B cell (primary cell): ENCODE measurements at places on chromosomes 2 and 18.

GRCh38 chr2:152336854-152337510 lies 2.0 kb downstream of the FMNL2 start:
- H3K4me3 ChIP-seq = no peak overlapping the region
- no peaks in the 10 kb centered on the region for H3K27me3 ChIP-seq
- no peaks in the 10 kb centered on the region for H3K36me3 ChIP-seq

GRCh38 chr2:240851078-240851991 lies 17.3 kb upstream of the AGXT start:
- no peaks in the 10 kb centered on the region for H3K4me1 ChIP-seq
- peak; percentile 84 for DNase-seq
- H3K36me3 ChIP-seq = no peaks in the 10 kb centered on the region
- H3K4me3 ChIP-seq = no peak overlapping the region

GRCh38 chr2:134139611-134140010 lies 114.3 kb upstream of the MGAT5 start:
- H3K4me3 ChIP-seq = no peak overlapping the region
- peaks cover 16% of the 10 kb centered on the region for H3K36me3 ChIP-seq
- no peak for DNase-seq
- no peak overlapping the region for H3K27ac ChIP-seq

- H3K27ac ChIP-seq = no peak overlapping the region
- H3K27me3 ChIP-seq = peaks cover 12% of the 10 kb centered on the region
- no peak overlapping the region for H3K4me3 ChIP-seq
- DNase-seq = no peak
- H3K4me1 ChIP-seq = peaks cover 14% of the 10 kb centered on the region
- no peaks in the 10 kb centered on the region for H3K36me3 ChIP-seq
These were observed 13.5 kb downstream of the TMEM198 start for GRCh38 chr2:219557320-219557719.

GRCh38 chr2:42942214-42942989 lies 150.0 kb upstream of the HAAO start:
- H3K27me3 ChIP-seq = no peaks in the 10 kb centered on the region
- H3K27ac ChIP-seq = no peak overlapping the region
- peaks cover 8% of the 10 kb centered on the region for H3K4me1 ChIP-seq

GRCh38 chr2:161824226-161824625 lies 200.0 kb downstream of the SLC4A10 start:
- no peaks in the 10 kb centered on the region for H3K27me3 ChIP-seq
- H3K27ac ChIP-seq = no peak overlapping the region
- no peaks in the 10 kb centered on the region for H3K4me1 ChIP-seq
- no peak overlapping the region for H3K4me3 ChIP-seq
- H3K36me3 ChIP-seq = no peaks in the 10 kb centered on the region

DNA sequence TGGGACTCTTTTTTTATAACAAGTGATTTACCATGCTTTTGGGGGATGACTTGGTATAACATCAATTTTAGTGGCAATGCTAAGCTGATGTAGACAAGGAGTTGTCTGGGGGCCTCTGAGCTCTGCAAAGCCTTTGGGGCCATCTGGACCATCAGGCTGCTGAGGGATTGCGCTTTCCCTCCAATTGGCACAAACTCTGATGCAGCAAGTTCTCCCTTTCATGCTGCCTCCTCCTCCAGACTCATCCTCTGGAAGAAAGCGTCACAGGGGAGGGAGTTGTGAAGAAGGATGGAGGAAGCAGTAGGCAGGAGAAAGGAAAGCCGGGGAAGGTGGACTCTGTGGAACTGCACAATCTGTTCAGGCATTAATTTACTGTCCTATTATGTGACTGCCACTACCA lies 10.2 kb upstream of the FAP start:
- H3K27me3 ChIP-seq = no peaks in the 10 kb centered on the region
- no peak overlapping the region for H3K27ac ChIP-seq
- H3K36me3 ChIP-seq = no peaks in the 10 kb centered on the region
- no peak overlapping the region for H3K4me3 ChIP-seq

GRCh38 chr2:74764429-74765272 lies 69.3 kb upstream of the HK2 start:
- no peaks in the 10 kb centered on the region for H3K27me3 ChIP-seq
- no peaks in the 10 kb centered on the region for H3K36me3 ChIP-seq
- H3K27ac ChIP-seq = no peak overlapping the region
- H3K4me3 ChIP-seq = no peak overlapping the region

- no peak overlapping the region for H3K4me3 ChIP-seq
- no peak overlapping the region for H3K27ac ChIP-seq
- H3K27me3 ChIP-seq = no peaks in the 10 kb centered on the region
- no peaks in the 10 kb centered on the region for H3K36me3 ChIP-seq
- DNase-seq = no peak
These were observed 2.2 kb downstream of the NEDD4L start for GRCh38 chr18:58046093-58046793.

DNA sequence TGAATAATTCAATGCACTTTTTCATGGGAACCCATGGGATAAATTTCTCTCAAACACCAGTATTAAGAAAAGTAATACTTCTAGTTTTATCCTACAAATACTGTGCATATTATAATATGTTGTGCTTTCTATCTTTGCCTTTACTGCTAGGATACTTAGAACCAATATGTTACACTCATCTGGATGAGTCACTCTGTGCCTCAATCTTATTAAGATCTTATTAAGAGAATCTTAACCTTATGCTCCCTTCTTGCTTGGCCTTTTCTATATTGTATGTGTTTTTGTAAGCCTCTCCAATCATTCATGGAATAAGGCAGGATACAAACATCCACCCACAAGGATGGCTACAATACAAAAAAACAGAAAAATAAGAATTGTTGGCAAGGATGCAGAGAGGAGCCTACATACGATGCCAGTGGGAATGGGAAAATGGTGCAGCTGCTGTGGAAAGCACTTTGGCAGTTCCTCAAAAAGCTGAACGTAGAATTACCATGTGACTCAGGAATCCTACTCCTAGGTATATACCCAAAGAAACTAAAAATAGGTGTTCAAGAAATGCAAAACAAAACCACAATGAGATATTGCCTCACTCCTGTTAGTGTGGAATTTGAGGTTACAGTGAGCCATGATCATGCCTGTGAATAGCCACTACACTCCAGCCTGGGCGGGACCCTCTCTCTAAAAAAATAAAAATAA lies 10.7 kb upstream of the TWSG1 start:
- no peak overlapping the region for H3K4me3 ChIP-seq
- H3K36me3 ChIP-seq = no peaks in the 10 kb centered on the region
- H3K27me3 ChIP-seq = no peaks in the 10 kb centered on the region
- no peak overlapping the region for H3K27ac ChIP-seq
- DNase-seq = no peak

DNA sequence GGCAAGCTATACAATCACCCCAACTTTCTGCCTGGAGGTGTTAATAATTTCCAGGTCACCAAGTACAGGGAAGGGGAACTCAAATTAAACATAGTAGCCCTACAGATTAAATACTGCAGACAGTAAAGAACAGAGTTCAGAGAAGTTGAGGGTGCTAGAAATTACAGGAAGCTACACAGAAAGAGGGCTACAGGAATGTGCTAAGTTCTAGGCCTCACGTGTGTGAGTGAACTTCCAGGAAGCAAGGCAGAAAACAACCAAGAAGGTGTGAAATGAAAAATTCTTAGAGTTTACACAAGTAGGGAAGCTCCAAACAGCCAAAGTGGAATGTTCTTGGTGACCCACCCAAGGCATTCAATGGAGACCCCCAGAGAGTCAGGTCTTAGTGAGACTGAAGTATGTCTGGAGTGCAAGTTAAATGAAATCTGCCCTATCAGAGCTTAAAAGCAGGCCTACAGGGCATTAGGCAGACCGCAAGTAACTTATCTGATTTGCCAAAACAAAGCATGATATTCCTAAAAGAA lies 58.1 kb upstream of the RNU4ATAC start:
- no peak overlapping the region for H3K4me3 ChIP-seq
- H3K4me1 ChIP-seq = no peaks in the 10 kb centered on the region
- no peak for DNase-seq
- no peaks in the 10 kb centered on the region for H3K27me3 ChIP-seq
- no peak overlapping the region for H3K27ac ChIP-seq

- no peaks in the 10 kb centered on the region for H3K27me3 ChIP-seq
- no peak for DNase-seq
- no peak overlapping the region for H3K27ac ChIP-seq
- H3K4me3 ChIP-seq = no peak overlapping the region
- no peaks in the 10 kb centered on the region for H3K36me3 ChIP-seq
These were observed 693.3 kb upstream of the CDH7 start for GRCh38 chr18:65057439-65058083.

DNA sequence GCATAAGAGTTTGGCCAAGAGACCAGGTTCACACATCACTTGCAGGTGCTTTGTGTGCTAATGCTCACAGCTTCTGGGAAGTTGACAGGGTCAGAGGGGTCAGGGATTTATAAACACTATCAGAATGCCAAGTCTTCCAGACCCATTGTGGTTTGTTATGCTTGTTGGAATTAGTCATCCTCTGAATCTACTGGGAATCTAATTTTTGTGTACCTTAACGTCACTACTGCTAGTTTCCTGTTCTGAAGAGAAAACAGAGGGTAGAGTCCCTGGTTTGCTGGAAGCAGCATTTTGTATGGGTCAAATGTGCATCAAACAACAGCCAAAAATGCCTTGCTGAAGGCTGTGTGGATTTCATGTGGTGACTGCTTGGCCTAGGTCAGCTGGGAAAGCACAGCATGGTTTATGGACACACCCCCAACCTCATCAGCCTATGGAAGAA lies 33.3 kb downstream of the ANTXR1 start:
- no peak for DNase-seq
- H3K4me1 ChIP-seq = no peaks in the 10 kb centered on the region
- no peaks in the 10 kb centered on the region for H3K36me3 ChIP-seq
- H3K27ac ChIP-seq = no peak overlapping the region
- H3K27me3 ChIP-seq = no peaks in the 10 kb centered on the region
- no peak overlapping the region for H3K4me3 ChIP-seq

GRCh38 chr2:84613082-84613481 lies 96.8 kb downstream of the DNAH6 start:
- no peaks in the 10 kb centered on the region for H3K36me3 ChIP-seq
- no peak overlapping the region for H3K4me3 ChIP-seq
- DNase-seq = no peak
- no peaks in the 10 kb centered on the region for H3K4me1 ChIP-seq
- no peak overlapping the region for H3K27ac ChIP-seq

DNA sequence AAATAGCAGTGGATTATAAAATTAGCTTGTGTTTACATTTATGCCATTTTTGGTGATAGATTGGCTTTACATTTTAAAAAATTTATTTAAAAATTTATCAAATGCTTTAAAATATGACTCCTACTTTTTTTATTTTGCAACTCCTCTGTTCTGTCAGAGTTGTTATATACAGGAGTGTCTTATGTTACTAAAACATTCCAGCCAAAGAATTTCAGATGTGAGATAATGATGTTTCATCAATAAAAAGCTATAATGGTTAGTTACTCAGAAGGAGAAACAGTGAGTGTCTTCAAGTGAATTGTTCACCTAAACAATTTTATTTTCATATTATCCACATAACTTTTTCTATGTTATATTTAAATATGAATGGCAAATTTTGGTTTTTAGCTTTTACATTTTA lies 52.7 kb downstream of the GLS start:
- peaks cover 5% of the 10 kb centered on the region for H3K36me3 ChIP-seq
- H3K27ac ChIP-seq = no peak overlapping the region
- no peak for DNase-seq
- H3K27me3 ChIP-seq = no peaks in the 10 kb centered on the region
- no peak overlapping the region for H3K4me3 ChIP-seq

GRCh38 chr2:174086708-174087107 lies 121.5 kb upstream of the SP3 start:
- no peak overlapping the region for H3K27ac ChIP-seq
- no peaks in the 10 kb centered on the region for H3K27me3 ChIP-seq
- no peak overlapping the region for H3K4me3 ChIP-seq

DNA sequence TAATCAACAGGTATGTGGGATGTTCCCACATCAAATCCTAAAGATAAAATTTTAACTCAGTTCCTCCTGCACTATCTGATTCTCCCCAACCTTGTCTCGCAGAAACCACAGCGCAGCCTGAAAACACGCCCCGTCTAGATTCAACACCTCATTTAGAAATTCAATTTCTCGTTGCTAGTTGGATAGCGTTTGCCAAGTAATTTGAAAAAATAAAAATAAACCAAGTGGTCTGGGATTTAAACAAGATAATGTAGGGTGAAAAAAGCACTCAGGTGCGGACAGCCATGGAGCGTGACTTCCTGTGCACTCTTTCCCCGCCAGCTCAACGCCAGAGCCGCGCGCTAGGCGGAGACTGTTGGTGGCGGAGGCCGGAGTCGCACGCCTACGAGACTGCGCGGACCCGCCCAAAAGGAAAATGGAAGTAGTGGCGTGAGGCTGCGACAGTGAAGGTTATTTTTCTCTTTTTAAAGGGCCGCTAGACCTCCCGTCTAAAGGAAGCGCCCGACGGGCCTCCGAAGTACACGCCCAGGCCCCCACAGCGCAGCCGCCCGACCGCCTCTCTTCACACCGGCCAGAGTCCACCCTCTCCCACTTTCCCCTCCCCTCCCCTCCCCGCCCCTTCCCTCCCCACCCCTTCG lies 615 bp upstream of the CCNT2 start:
- H3K36me3 ChIP-seq = peaks cover 10% of the 10 kb centered on the region
- no peaks in the 10 kb centered on the region for H3K27me3 ChIP-seq
- peak overlapping the region; percentile 96 for H3K27ac ChIP-seq
- H3K4me3 ChIP-seq = peak overlapping the region; percentile 95
- peaks cover 31% of the 10 kb centered on the region for H3K4me1 ChIP-seq

- no peaks in the 10 kb centered on the region for H3K36me3 ChIP-seq
- H3K27me3 ChIP-seq = no peaks in the 10 kb centered on the region
- H3K4me1 ChIP-seq = peaks cover 90% of the 10 kb centered on the region
- H3K27ac ChIP-seq = peak overlapping the region; percentile 83
These were observed 7.6 kb upstream of the MGAT5 start for GRCh38 chr2:134246154-134246874.

- no peaks in the 10 kb centered on the region for H3K4me1 ChIP-seq
- no peaks in the 10 kb centered on the region for H3K27me3 ChIP-seq
- H3K36me3 ChIP-seq = no peaks in the 10 kb centered on the region
- no peak overlapping the region for H3K27ac ChIP-seq
These were observed 154.1 kb upstream of the ZSWIM2 start for GRCh38 chr2:187003038-187003554.

DNA sequence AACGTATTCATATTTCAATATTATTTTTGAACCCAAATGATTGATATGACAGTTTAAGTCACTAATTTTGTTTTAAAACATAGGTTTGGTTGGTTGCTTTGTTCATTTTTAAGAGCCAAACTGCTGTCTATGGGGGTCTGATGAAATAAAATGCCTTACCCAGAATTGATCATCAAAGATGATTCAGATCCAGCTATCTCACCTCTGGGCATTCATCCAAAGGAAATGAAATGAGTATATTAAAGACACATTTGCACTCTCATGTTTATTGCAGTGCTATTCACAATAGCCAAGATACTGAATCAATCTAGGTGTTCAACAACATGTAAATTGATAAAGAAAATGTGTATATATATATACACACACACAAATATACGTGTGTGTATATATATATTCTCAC lies 326.9 kb upstream of the GULP1 start:
- DNase-seq = no peak
- H3K27ac ChIP-seq = no peak overlapping the region
- H3K27me3 ChIP-seq = no peaks in the 10 kb centered on the region
- H3K36me3 ChIP-seq = no peaks in the 10 kb centered on the region
- no peak overlapping the region for H3K4me3 ChIP-seq
- no peaks in the 10 kb centered on the region for H3K4me1 ChIP-seq

- no peaks in the 10 kb centered on the region for H3K4me1 ChIP-seq
- H3K27ac ChIP-seq = no peak overlapping the region
- H3K36me3 ChIP-seq = no peaks in the 10 kb centered on the region
- no peak for DNase-seq
- H3K4me3 ChIP-seq = no peak overlapping the region
These were observed 324.0 kb downstream of the IRS1 start for GRCh38 chr2:226475650-226476049.

- H3K27ac ChIP-seq = no peak overlapping the region
- H3K4me3 ChIP-seq = no peak overlapping the region
- no peaks in the 10 kb centered on the region for H3K27me3 ChIP-seq
- no peaks in the 10 kb centered on the region for H3K36me3 ChIP-seq
- no peak for DNase-seq
These were observed 42.8 kb upstream of the CYTIP start for GRCh38 chr2:157486596-157487270.
